Adipocyte (in vitro differentiated cells): ENCODE measurements at places on chromosomes 12 and 14.
A peak's percentile ranks its signal among the peaks of the same experiment; 100 is the strongest.

DNA sequence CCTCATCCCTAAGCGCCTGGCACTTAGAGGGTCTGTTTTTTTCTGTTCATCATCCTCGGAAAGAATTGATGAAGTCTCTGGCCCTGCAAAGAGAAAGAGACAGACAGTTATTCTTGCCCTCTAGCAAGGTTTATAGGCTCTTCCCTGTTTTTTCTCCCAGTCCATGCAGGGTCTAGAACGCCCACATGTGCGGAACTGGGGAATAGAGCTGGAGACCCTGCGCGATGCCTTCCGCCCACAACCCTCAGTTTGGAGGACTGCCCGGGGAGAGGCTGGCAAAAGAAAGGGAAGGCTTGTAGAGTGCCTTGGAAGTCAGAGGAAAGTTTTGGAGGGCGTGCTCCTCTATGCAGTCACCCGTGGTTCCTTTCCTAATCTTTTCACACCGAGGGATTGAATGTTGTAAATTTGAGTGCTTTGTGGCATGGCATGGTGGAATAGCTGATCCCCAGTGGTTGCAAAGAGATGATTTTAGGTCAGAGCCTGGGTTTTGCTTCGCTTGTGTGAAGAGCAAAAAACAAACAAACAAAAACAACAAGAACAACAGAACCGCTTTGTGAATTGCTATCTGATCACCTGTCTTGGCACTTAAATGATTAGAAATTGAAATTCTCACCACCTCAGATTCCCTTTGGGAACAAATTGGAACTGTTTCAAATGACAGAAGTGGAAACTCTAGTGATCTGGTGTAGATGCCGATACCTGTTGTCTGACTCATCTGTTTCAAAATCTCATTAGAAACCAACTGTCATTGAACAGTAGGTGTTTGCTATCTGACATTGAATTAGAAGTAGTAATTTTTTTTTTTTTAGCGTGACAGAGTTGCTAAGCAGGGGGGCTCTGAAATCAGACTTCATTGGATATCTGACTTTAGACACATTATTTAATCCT, 947 bp downstream of the GAS2L3 start:
- peak; percentile 46 for DNase-seq

DNA sequence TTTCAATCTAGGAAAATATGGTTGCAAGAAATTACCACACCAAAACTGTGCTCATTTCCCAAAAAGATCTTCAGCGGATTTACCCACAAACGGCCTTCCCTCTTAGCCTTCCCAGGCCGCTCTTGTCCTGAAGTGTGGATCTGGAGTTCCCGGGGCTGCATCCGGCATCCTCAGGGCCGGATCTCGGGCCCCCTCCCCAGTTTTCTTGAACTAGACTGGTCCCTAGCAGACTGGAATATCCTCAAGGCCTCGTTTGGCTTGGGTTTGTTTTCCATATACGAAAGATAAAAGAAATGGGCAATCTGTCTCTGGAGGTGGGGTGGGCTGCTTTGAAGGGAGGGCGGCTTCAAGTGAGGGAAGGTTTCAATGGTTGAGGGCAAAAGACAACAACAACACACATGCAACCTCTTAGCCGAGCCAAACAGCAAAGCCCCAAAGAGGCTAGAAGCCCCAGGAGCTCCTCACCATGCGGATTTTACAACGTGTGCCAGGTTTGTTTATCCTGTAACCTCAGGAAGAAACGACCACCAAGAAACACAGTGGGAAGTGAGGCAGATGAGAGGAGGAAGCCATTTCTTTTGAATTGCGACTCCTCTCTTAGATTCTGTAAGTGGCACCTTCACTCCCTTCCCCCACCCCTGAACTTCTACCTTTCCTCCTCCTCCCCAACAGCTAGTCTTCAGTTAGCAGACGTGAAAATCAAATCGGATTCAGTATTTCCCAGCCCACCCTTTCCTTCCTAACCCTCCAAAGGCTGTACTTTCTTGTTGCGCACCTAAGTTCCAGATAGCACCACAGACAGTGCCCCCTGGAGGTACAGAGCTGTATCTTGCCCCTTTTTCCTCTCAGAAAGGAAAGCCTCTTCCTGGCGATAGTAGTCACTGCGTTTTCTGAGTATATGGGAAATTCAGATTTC, 2.6 kb downstream of the MYF6 start:
- DNase-seq = no peak

DNA sequence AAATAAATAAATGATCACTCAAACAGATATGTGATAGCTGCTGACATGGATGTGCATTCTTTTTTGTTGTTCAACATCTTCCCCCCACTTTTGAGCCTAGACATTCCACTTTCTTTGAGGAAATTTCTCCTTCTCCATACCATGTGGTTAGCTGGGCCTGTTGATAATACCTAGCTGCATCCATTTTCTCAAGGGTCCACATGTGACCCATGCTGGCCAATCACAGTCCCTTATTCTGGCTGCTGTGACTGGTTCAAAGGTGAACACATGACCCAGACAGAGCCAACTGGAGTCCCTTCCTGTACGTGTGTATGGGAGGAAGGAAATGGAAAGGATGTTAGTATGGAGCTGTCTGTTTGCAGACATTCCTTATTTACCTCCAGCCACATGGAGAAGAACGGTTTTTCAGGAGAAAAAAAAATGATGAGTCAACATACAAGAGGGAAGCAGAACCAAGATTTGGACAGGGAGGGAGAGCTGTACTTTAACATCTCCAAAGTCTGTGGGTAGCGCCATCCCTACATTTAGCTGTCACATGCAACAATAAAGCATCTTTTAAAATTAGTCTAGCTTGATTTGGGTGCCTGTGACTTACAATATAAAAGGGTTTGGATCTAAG, 391.7 kb upstream of the TBX3 start:
- DNase-seq = no peak

DNA sequence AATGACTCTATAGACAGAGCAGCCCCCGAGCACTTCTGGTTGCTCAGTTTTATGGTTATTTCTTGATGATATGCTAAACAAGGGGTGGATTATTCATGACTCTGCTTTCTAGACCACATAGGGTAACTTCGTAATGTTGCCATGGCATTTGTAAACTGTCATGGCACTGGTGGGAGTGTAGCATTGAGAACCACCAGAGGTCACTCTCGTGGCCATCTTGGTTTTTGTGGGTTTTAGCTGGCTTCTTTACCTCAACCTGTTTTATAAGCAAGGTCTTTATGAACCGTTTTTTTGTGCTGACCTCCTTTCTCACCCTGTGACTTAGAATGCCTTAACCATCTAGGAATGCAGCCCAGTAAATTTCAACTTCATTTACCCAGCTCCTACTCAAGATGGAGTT, 1036.2 kb upstream of the FLRT2 start:
- DNase-seq = no peak

GRCh38 chr12:71107936-71108335, 49.9 kb downstream of the TSPAN8 start:
- DNase-seq = no peak

- DNase-seq = no peak
Observed at GRCh38 chr12:46669720-46670119, 156.1 kb downstream of the SLC38A4 start.

DNA sequence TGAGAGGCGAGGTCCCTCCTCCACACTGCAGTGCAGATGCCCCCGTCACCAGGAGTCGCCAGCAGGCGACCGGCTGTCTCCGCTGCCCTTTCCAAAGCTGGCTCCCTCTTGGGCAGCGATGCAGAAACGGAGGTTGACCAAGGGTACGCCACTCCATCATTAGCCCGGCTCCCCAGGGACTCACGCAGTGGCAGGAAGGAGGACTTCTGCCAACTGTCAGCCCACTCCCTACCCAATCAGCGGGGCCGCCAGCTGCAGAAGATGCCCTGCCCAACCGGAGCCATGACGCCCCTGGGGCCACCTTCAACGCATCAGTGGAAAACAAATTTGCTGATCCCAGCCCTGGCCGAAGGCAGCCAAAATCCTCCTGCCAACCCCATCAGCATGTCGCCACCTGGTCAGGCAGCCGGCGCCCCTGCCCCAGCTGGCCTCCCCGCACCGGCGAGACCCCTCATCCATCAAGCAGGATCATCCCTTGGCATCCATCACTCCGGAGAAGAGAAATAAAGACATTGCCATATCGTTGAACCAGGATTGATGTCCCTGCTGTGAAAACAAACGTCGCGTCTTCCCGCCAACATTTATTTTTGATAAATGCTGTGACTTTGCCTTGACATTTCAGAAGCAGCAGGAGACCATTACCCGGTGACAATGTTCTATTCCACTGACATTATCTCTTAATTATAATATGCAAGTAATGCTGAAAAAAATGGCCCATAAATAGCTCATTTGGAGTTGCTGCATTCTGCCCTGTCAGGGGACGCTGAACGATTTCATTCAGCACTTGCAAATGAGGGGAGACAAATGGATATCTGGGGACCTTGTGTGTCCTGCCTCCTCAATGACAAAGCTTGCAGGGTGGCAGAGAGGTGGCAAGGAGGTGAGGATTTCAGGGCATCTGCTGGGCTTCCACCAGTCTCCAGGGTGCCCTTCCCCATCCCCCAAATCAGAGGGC, 105.1 kb downstream of the SCARB1 start:
- no peak for DNase-seq

GRCh38 chr14:23160924-23161522, 22.4 kb downstream of the SLC7A8 start:
- peak; percentile 87 for DNase-seq

DNA sequence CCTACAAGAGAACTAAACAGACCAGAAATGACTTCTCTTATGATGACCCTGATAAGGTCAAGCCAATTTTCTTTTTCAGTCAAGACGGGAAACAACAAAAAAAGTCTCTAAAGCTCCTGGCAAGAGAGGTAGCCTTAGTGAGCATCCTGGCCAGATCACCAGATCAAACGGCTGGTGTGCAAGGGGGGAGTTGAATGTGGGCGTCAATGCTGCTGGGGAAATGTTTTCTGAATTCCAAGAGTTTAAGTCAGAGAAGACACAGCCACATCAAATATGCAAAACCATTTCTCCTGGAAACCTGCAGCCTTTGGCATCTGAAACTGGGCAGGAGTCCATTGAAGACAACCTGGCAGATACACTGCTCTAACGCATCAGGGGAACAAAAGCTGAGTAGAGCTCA, 16.0 kb upstream of the SELPLG start:
- peak; percentile 77 for DNase-seq

DNA sequence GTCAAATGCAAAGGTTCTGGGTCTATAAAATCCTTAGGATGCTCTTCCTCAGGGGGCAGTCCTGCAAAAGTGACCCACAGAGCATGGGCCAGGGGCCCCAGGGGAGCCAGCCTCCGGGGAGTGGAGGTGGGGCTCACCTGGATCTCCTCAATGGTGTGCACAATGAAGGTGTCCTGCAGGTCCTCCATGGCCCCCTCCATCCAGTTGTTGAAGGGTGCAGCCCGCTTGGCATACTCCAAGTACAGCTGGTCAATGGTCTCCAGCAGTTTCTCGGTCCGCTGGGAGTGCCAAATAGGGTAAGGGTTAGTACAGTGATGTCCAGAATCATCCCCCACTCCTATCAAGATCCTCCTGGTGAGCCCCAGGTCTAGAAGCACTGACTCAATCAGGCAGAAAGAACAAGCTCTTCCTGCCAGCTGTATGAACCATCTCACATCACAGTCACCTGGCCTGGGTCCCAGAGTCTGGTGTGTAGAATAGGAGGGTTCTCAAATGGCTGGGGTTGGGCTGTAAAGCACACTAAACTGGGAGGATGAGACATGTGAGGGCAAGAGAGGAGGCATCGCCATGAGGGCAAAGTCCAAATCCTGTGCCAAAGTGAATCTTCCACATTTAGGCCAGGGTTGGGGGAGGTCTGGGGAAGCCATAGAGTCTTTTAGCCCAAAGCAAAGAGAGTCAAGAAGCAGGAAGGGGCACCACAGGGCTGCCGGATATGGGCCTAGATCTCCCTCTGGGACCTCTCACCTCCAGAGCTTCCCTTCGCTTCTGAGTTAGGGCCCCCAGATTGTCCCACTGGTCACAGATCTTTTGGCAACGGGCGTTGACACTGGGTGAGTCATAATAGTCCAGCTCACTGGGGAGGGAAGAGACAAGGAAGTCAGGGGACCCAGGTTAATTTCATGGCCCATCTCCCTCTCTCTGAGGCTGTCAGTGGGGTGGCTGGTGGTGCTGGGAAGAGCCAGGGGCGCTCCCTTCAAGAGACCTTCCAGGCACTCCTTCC, 91.5 kb upstream of the ZFP36L1 start:
- DNase-seq = peak; percentile 64

GRCh38 chr12:10624605-10625004, 11.2 kb upstream of the MAGOHB start:
- no peak for DNase-seq

DNA sequence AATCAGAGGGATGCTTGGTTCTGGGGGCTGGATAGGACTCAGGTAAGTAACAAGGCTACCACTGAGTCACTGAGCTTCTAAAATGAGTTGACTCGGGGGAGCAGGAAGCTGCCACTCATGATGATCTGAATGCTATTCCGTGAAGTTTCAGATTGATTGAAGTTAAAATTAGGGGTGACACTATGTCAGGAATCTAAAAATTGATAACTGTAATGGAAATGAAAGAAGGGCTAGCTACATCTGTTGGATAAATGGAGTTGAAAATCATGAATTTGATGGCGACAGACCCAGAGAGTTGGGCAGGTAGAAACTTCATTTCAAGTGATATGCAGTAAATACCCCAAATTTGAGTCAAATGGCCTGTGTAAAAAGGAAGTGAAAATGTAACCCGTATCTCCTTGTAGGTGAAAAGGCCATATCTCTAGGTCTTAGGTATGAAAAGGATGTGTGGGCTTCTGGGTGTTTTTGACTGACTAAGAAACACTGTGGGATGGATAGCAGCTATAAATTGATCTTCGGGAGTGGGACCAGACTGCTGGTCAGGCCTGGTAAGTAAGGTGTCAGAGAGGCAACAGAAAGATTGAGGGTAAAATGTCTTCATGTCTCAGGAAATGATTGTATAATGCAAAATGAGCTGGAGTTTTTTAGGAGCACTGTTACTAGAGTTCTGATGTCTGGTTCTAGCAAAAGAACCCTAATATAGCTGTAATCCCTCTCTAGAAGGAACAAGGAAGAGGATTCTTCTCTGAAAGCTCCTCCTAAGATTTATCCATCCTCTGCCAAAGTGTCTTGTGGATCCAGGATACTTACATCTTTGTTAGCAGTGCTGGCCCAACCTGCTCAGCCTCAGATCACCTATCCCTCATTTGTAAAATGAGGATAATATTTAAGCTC, 57.3 kb downstream of the DAD1 start:
- DNase-seq = no peak

DNA sequence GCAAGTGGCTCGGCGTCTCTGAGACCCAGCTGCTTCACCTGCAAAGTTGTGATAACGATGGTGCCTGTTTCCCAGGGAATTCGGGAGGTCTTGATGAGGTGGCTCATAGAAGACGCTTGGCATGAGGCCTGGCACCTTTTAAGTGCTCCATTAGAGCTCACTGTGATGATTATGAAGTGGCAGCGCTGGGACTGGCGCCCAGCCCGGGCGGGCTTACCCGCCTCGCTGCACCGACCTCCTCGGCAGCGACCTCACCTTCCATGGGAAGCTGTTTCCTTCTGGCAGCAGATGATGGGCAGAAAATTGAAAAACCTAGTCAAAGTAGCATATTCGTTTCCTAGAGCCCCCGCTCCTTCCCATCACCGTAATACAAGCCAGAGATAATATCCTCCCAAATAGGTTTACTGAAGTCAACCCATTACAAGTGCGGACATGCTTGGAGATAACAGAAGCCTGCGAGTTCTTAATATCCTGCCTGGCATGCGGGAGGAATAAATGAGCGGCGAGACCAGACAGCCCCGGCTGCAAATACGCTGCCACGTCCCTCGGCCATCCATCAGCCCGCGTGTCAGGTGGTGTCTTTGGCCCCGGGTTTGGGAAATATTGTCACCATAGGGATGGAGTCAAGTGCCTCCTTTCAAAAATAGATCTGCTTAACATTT, 35.2 kb upstream of the DLK1 start:
- no peak for DNase-seq

- no peak for DNase-seq
Observed at GRCh38 chr12:104935886-104936285, 22.2 kb downstream of the SLC41A2 start.

- no peak for DNase-seq
Observed at GRCh38 chr14:104363891-104364760, 215.4 kb upstream of the C14orf180 start.
